ENCODE measurements at places on chromosomes 5 and 9. TPM values are rescaled to one million over a fixed set of nuclear protein-coding genes. Genes with fewer than 3 reads are reported as not detected.

- DNase-seq: no peak
These were observed 57.8 kb upstream of the LIFR start for GRCh38 chr5:38613992-38614836.

Gene TSTD2
- 23.5 TPM for total RNA-seq

DNA sequence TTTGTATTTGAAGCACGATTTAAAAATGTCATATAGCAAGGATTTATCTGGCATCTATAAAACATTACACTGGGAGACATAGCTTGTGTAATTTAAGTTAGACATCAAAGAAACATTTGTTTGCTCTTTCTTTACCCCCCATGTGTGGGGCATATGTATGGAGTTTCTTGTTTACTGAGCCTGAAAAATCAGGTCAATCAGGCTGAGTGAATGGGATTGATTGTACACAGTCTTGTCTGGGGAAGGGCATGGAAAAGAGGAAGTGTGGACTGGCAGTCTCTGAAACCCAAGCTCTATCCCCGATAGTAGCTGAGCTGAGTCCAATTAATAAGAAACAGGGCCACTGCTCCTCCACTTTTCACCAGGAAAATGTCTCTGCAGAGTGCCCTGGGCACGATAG lies 49.4 kb downstream of the SLC46A2 start:
- DNase-seq: no peak

DNA sequence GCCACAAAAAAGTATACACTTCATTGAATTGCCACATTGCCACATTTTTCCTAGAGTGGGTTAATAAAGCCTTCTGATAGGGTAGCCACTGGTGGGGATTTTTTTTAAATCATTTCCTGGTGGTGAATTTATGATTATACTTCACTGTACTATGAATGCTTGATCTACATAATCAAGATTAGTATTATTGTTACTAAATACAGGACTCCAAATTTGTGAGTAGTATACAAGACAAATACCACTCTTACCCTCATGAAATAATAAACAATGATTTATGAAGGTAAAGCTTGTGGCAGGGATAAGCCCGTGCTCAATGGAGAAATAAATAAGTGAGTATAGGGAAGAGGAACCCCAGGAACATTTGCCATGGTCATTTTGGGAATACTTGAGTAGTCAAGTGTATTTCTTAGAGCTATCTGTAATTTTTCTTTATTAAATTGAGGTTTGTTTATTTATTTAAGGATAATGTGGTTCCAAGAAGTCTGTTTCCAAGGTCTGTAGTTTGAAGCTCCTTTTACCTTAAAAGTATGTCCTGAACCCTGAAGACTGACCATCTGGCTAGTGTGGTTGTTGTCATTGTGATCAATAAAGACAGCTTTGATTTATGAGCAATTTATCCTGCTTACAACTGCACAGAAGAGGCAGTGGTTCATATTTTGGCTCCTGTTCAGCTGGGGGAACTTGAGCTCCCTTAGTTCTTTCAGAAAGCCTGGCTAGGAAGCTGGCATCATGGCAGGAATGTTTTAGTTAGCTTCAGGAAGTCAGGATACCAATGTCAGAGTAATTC lies 118.6 kb downstream of the ZSWIM6 start:
- DNase-seq: no peak

DNA sequence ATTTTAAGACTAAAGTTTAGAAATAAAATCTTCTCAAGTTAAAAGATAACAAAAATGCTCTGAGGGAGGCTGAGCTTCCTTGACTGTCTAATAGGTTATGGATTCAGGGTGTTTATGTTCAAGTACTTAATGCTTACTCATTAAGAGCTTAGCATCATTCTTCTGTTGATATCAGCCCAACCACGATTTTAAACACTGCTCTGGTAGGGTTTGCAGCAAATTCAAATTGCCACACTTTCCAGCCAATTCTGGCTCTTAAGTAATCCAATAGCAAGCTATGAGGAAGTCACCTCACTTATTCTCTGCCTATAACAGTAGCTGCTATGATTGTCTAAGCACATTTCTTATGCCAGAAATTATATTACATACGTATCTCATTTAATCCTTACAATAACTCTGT lies 191.0 kb upstream of the KIF2A start:
- no peak for DNase-seq

DNA sequence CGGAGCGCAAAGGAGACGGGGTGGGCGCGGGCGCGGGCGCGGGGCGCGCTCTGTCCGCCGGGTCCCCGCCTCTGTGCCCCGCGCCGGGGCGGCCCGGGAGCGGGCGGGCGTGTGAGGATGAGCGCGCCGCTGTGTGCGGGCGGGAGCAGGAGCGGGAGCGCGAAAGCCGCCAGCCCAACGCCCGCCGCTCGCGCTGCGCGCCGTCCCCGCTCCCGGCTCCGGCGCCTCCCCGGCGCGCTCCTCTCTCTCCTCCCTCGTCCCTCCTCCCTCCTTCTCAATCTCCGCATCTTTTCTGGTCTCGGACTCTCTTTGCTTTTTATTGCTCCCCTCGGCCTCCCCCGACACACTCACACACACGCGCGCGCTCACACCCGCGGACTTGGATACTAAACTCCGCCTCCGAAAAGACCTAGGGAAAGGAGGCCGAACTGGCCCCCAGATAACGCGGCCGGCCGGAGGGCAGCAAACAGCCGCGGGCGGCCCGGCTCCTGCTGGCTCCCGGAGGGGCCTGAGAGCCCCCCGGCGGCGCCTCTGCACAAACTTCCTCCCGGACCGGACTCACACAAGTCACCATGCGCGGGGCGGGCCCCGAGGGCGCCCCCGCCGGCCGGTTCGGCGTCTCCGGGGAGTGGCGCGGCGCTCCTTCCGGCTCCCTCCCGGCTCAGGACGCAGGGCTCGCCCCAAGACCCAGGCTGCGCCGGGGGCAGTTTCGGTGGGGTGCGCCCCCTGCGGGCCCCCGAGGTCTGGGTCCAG lies at the start of gene FIBCD1:
FIBCD1 (minus strand) TSS at position 596 of the 753 bp plus-strand sequence. CDS start 640 bp downstream, outside the sequence.
- DNase-seq: no peak
